ENCODE measurements at places on chromosomes 6 and 20. TPM values are rescaled to one million over a fixed set of nuclear protein-coding genes. Genes with fewer than 3 reads are reported as not detected.

- no peak for DNase-seq
Measured at GRCh38 chr6:25147223-25147622, 132.0 kb upstream of the CARMIL1 start.

LY6G6F gene
- not detected for total RNA-seq

C20orf202 gene
- total RNA-seq = not detected

BEND6 gene
- not detected for total RNA-seq

GRCh38 chr20:58523072-58523970, 8.1 kb upstream of the APCDD1L start:
- DNase-seq = no peak

GRCh38 chr20:33658510-33658909, 3.6 kb upstream of the C20orf144 start:
- DNase-seq = no peak

DAAM2 gene
- total RNA-seq = 10.1 TPM

PTPN1 gene
- total RNA-seq = 10.2 TPM

NCOA7 gene
- 30.0 TPM for total RNA-seq

GRCh38 chr6:12265296-12265695, 24.9 kb upstream of the EDN1 start:
- no peak for DNase-seq

GPSM3 gene
- total RNA-seq = 6.0 TPM

GRCh38 chr6:150576651-150577226, 22.9 kb upstream of the PLEKHG1 start:
- DNase-seq = no peak

TENT5A gene
- total RNA-seq = 8.2 TPM

DNA sequence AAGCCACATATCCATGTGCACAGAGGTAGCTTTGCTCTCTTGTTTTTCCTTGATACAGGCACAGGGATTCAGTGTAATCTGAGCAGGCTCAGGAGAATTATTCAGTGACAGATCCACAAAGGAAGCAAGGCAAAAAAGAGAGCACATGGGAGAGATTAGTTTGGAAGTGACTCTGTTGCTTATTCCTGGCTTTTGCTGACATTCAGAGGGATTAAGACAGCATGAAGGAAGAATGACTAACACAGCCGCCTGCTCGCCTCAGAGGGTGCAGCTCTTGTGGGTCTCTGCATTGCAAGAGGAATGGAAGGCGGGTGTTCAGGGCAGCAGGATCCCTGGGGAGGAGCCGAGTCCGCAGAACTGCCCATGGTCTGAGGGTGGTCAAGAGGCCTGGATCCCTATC, 203.4 kb upstream of the KCNQ5 start:
- no peak for DNase-seq

WFDC11 gene
- total RNA-seq = not detected

FAM162B gene
- not detected for total RNA-seq

DNA sequence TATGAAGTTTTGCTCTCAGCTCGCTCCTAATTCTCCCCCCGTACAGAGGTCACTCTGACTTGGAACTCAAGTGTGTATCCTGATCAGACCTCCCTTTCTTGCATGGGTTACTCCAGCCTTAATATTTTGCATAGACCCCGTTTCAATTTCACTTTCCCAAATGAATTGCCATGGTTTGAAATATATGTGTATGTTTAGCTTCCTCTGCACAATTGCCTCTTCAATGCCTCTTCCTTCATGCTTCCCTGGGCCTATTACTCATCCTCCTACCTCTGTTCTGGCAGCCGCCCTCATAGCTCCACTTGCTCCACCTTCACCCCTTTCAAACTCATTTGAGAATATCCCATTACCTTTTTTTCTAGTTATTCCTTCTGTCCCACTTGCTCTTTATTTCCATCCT, 90.0 kb upstream of the SAMD5 start:
- DNase-seq = no peak

LY86 gene
- 2.3 TPM for total RNA-seq

TGM3 gene
- total RNA-seq = not detected

- no peak for DNase-seq
Measured at GRCh38 chr6:56091159-56091869, 156.1 kb downstream of the COL21A1 start.

DNA sequence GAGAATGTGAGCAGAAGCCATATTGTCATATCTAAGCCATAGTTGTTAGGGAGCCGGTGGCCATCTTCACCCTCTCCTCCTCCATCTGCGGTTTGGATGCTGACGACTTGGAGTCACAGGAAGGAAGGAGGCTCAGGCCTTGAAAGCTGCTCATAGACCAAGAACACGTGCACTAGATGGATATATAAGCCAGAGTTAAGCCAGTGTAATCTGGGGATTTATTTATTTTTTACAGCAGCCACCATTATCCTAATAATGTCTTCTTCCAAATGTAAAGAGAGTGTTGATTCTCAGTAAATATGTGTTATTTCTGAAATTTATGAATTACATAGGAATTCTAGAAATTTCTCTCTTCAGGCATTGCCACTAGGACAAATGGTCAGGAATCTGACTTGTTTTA, 689.9 kb downstream of the QKI start:
- no peak for DNase-seq

SEL1L2 gene
- total RNA-seq = not detected

DNA sequence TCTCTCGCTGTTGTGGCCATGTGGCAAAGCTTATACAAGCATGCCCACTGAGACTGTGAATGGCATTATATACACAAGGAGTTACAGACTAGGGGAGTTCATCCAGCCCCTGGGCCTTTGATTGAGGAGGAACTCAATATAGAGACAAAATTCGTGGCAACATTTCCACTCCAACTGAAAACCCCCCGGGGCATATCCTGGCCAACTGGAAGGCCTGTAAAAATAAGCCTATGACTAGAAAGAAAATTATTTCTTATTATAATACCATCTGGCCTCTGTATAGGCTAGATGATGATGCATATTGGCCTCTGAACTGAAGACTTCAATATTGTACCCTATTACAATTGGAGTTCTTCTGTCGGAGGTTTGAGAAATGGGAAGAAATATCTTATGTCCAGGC, 175.5 kb upstream of the GJE1 start:
- no peak for DNase-seq

- no peak for DNase-seq
Measured at GRCh38 chr6:21804941-21805610, 211.5 kb downstream of the SOX4 start.

GRCh38 chr20:54221353-54221752, 13.5 kb downstream of the PFDN4 start:
- peak; percentile 63 for DNase-seq

DNA sequence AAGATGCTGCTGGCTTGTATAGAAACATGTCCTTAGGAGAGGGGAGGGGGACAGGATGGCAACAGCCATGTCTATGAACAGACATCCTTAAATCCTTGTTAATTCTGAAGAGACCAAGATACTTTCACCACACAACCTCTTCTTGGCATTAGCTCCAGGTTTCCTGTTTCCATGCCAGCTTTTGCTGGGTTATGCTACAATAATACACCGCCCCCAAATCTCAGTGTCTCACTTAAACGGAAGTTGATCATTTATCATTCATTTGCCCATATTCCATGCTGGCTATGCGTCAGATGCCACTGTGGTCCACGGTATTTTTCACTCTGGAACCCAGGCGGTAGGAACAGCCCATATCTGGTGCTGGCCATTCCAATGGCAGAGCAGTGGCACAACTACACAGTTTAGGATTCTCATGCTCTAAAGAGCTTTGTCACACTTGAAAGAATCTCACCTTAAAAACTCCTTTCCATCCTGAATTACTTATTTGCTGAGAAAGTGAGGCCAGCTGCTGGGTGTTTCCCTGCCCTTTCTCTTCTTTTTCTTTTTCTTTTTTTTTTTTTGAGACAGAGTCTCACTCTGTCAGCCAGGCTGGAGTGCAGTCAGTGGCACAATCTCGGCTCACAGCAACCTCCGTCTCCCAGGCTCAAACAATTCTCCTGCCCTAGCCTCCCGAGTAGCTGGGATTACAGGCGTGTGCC, 3.7 kb upstream of the RNASET2 start:
- no peak for DNase-seq

DNA sequence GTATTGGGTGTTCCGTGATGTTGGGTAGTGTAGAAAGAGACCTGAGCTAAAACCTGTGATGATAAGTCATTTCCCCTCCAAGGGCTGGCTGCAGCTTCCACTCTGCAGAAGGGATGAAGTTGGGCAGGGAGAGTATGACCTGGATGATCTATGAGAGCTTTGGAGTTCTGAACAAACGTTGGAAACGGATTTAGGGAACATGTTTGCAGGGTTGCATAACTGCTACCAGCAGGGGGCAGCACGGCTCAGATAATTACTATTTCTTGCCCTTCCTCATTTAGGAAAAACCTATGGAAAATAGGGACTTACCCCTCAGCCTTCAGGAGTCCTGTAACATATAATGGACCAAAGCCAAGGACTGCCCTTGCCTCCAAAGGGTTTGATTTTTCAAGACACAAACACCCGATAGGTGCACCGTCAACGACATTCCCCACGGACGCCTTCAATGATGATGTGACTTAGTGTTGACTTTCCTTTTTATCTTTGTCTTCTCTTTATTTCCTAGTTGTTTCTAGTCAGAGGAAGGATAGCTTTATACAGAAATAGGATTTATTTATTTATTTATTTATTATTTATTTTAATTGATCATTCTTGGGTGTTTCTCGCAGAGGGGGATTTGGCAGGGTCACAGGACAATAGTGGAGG, 164.9 kb upstream of the SASH1 start:
- peak; percentile 82 for DNase-seq
